Left renal pelvis (tissue), 4 donors: ENCODE measurements at places on chromosomes 7 and 10.
A peak's percentile ranks its signal among the peaks of the same experiment; 100 is the strongest.

DNA sequence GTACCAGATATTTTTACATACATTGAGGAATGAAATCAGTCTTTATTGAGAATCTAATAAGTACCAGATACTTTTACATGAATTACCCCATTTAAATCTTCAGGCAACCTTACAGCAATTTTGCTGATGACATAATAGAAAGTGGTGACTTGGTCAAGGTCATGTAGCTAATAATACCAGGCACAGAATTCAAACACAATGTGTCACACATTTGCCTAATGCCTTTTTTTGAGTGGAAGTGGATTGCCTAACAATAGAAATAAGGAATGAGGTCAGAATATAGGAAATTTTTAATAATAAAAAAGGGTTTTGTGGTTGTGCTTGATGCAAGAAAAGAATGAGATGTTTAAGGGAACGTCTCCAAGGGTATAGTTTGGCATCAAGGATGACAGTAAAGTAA is 466.6 kb upstream of the IGFBP3 start:
- DNase-seq: no peak

GRCh38 chr7:100682991-100683658 is 9.6 kb downstream of the GNB2 start:
- DNase-seq: no peak

- DNase-seq: peak; percentile 4
These were observed 6.0 kb downstream of the TEX47 start for GRCh38 chr7:88789480-88790064.

GRCh38 chr7:45031829-45032228 is 31.8 kb downstream of the CCM2 start:
- no peak for DNase-seq
